SHP77 (cell line): ENCODE measurements at places on chromosomes 5 and 9.

- DNase-seq, result no peak
Observed at GRCh38 chr5:159877894-159878448, 38.3 kb upstream of the ADRA1B start.

DNA sequence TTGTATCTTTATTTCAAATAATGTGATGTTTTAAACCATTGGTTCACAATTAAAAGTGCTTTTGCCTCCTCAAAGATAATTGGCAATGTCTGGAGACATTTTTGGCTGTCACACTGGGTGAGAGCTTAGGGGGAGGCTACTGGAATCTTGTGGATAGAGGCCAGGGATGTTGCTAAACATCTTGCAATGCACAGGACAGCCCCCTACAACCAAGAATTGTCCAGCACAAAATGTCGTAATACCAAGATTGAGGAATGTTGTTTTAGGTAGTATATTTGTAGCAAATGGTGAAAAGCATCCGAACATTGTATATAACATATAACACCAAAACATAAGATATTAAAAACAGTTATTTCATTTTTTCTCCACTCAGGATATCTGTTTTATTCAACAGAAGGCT lies 99.8 kb downstream of the SLC44A1 start:
- no peak for DNase-seq

DNA sequence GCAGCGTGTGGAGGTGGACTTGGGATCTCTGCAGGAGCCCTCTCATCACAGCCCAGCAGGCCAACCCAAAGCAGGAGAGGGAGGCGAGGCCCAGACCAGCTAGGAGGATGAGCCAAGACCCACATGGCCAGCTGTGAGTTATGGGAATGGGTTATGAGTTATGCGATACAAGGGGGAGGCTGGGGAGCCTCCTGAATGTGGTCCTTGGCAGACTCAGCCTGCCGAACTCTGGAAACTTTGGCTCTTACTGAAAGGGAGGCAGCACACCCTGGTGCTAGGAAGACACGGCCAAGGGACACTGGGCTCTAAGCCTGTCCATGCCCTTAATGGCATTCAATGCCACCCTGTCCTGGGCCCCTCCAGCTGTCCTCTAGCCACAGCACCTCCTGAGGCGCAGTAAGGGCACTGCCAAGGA lies 7.7 kb upstream of the VAV2 start:
- no peak for DNase-seq

DNA sequence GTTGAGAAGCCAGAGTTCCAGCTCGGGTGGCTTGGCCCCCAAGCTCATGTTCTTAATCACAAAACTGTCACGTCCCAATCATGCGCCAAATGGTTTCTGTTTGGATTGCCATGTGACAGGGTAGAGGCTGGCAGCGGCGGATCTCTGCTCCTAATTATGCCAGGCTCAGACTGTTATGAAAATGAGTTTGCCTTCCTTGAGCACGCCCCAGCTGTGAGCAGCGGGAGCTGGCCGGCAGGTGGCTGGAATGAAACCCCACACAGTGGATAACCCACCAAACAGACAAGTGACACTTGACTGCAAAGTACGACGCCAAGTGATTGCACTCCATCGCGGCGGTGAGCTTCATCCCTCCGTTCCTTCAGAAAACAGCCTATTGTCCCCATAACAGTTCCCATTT lies 75.4 kb downstream of the CFAP77 start:
- no peak for DNase-seq

GRCh38 chr9:130189840-130190239 lies 17.6 kb downstream of the NCS1 start:
- no peak for DNase-seq

DNA sequence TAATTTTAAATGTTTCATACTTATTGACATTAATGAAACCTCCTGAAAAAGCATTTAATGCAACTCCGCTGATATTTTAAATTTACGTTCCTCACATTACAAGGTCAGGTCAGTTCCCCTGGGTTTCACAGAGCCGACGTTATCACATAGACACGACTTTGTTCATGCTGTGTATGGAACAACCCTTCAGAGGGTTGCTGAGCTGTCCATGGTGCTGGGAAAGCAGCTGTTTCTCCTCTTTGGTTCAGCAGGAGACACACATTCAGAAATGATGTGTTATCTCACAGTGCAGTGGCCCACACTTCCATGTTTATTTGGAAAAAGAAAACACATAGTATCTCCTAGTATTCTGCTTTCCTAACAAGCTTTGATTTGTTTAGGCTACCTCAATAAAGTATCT lies 53.5 kb downstream of the PPP2R2B start:
- no peak for DNase-seq

DNA sequence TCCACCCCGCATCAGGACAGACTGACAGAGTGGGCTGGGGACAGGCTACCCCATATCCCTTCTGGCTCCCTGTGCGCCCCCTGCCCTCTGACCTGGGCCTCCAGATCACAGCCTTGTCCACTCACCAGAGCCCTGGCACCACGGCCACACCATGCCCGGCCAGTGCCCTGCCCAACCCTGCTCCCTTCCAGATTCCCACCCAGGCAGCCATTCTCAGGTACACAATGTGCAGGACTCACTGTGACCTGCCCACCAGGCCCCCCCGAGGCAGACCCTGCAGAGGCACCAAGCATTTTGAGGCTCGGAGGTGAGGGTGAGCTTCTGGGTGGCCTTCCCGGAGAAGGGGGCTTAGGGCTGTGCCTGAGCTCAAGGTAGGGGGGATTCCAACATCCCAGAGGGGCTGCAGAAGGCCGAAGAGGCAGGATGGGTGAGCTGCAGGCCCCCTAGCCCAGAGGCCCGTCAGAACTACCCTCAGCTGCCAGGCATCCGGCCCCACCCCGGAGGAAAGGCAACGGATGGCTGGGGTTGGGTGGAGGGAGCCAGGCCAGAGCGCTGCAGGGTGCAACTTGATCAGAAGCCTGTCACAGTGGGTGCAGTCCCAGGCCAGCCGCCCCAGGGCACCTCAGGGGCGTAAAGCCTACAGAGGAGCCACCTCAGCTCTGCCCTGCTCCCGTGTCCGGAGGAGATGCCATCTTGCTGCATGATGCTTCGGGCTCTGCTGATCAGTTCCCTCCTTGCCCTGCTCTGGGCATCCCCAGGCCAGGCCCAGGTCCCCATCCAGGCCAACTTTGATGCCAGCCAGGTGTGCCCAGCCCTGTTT lies at the start of gene LCNL1:
Gene LCNL1, plus strand, starts transcription at position 762 of the 820 bp plus-strand sequence. CDS start 594 bp downstream, outside the sequence.
- no peak for DNase-seq

- DNase-seq, result peak; percentile 54
Observed at GRCh38 chr9:100473276-100474081, 530 bp downstream of the TMEFF1 start.

GRCh38 chr9:99419070-99419469 lies 197.0 kb downstream of the SEC61B start:
- DNase-seq, result no peak

DNA sequence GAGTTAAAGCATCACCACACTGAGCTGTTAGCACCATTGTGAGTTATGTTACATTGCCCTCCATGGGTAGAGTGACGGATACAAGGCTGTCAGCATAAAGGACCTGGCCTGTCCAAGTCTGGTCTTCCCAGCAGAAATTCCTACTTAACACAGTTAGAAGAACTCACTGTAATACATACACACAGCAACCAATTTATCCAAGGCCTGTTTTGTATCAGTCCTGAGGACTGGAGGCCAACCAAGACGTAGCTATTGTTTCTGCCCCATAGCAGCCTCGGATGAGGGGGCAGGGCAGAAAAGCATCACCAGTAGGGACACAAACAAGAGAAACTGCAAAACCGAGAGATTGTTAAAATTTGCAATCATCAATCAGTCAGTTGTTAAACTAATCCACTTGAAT lies 66.0 kb upstream of the CKMT2 start:
- no peak for DNase-seq

- no peak for DNase-seq
Observed at GRCh38 chr5:170581211-170581610, 77.4 kb downstream of the KCNIP1 start.

GRCh38 chr9:124216474-124217176 lies 41.1 kb upstream of the NEK6 start:
- no peak for DNase-seq

DNA sequence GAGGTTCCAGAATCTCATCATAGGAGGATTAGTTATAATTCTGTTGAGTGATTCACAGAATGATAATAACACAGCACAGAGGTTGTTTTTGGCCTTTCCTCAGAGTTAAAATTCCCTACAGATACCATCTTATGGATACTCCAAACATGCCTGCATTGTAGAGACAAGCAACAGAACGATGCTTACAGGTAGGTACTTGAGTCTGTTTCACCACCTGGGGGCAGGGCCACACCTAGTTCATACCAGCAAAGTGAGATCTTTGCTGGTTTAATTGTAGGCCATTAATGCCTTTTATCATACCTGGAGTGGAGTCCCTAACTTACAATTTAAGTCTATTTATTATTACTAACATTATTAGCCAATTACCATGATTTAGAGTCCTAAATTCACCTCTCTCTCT lies 416.5 kb upstream of the TLE4 start:
- no peak for DNase-seq

- no peak for DNase-seq
Observed at GRCh38 chr9:79551994-79552393, 19.8 kb upstream of the TLE4 start.

DNA sequence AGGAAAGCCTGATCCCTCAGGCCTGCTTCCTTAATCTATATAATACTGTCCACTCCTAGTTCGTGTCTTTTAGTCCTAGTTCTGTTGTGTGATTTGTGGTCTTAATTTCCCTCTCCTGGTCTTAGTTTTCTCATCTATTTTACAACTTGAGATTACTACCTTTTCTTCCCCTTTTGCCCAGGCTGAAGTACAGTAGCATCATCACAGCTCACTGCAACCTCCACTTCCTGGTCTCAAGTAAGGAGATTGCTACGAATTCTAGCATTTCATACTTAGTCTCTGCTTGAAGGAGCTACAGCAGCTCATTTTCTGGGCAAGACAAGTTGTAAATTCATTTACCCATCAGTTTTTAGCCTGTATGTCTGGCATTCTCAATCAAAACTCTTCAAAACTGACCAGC lies 5.5 kb downstream of the TRIM32 start:
- no peak for DNase-seq

- DNase-seq, result no peak
Observed at GRCh38 chr5:150023136-150023535, 22.6 kb downstream of the HMGXB3 start.

DNA sequence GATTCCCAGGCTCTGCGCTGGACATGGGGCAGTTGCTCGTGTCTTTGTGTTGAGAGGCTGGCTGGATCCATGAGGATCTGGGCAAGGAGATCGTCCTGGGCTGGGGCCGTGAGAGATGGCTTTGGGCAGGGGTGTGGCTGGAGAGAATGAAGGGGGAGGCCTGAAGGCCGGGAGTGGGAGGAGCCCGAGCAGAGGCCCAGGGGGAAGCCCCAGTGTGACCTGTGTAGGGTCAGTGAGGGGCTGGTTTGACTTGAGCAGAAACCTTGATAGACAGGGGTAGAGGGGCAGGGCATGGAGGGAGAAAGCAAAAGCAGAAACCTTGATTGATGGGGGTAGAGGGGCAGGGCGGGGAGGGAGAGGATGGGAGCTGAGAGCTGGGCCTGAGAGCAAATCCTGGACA lies 54.4 kb upstream of the ASS1 start:
- no peak for DNase-seq

DNA sequence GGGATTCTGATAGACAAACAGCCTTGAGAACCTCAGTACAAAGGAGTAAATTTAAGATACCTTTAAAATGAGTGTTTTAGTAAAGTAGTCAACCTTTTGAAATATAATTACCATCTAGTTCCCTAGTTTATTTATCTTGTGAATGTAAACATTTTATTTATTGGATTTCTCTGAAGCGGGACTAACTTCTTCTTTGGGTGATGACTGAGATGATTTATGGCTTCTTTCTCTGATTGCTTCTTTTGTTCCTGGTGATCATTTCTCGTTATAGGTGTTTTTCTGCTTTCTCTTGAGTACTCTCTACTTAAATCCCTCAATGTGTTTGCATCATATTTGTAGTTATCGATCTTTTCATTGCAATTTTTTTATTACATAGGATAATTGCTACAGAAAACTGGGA lies 33.2 kb downstream of the PRDM6 start:
- no peak for DNase-seq

GRCh38 chr5:100890461-100891008 lies 12.5 kb downstream of the ST8SIA4 start:
- no peak for DNase-seq
